ENCODE measurements at places on chromosomes 5 and 9. TPM values are rescaled to one million over a fixed set of nuclear protein-coding genes. Genes with fewer than 3 reads are reported as not detected.
A peak's percentile ranks its signal among the peaks of the same experiment; 100 is the strongest.

The HNRNPH1 gene
- 634 TPM for total RNA-seq

The PCDHB12 gene
- not detected for total RNA-seq

The CDKN2B gene
- total RNA-seq, result not detected

The SLC24A2 gene
- total RNA-seq, result not detected

The AK6 gene
- total RNA-seq, result 93.8 TPM

The GPR150 gene
- 0.46 TPM for total RNA-seq

The MAP1B gene
- total RNA-seq, result 0.16 TPM

The DNAJC18 gene
- total RNA-seq, result 33.1 TPM

The KCNT1 gene
- total RNA-seq, result not detected

DNA sequence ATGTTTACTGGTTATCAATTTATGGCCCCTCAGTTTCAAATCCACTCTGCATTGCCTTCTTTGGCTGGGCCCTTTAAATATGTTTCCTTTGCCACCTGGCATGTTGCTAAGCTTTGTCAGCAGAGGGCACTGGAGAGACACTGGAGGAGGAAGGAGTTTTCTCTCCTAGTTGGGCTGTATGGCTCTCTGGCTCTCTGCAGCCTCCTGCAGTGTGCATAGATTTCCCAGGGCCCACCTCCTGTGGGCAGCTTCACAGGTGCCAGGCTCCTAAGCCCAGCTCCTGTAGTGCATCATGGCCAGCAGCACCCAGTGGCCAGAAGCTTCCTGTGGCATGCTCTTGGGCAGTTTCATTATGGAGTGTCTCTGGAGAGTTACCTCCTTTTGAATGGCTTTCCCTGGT is 23.3 kb downstream of the CAVIN4 start:
- DNase-seq, result peak; percentile 62

DNA sequence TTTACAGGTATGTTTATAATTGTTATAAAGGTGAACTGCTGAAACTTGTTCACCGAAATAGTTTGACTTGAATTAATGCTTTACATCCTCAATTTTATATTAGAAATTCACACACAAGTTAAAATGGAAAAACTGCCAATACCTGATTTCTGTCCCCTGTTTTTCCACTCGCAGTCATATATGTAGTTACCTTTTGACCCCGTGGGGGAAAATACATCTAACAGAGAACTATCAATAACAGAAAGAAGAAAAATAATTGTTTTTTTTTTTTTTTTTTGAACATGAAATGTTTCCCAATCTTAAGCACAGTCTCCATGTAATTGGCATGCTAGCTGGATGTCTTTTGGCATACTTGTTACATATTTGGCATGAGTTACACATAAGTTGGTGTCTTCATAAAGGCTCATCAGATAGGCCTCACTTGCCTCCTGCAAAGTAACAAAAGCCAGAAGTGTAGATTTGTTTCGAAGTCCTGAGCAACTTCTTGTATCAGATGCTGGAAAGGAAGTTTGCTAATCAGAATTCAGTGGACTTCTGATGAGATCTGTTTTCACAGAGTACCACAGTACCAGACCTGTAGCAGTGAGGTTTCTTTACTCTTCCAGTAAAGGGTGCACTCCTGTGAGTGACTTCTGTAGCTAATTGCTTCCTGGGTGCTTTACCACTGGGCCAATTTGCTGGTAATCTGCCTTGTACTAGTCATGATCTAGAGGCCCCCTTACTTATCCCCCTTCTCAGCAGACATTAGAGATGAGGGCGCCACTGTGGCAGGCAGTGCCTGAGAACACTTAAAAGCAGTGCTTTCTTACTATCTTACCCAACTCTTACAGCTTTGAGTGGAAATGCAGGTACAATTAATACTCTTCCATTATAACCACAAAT is 36.2 kb upstream of the CXXC5 start:
- peak; percentile 41 for DNase-seq

GRCh38 chr5:108420158-108420557 is 38.3 kb upstream of the FBXL17 start:
- DNase-seq, result no peak

DNA sequence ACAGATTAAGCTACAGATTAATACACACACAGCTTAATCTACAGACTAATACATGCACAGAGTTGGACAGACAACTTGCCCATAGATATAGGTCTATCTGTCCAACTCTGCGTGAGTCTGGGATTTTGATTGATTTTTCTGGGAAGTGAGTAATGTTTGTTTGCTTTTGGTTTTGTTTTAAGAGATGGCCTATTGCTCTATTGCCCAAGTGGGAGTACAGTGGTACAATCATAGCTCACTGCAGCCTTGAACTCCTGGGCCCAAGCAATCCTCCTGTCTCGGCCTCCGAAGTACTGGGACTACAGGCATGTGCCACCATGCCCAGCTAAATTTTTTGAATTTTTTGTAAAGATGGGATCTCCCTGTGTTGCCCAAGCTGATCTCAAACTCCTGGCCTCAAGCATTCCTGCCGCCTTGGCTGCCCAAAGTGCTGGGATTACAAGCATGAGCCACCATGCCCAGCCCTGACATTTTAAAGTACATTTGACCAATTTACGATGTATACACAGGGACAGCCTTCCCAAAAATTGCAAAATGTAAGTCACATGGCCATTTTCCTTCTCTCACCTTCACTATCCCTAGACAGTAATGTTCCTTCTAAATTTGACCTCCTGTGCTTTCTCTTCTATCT is 50.8 kb downstream of the PAPPA start:
- no peak for DNase-seq

GRCh38 chr5:180604271-180604670 is 13.0 kb upstream of the SCGB3A1 start:
- DNase-seq, result no peak

GRCh38 chr5:121296356-121296755 is 555.3 kb upstream of the FTMT start:
- no peak for DNase-seq

- DNase-seq, result no peak
Observed at GRCh38 chr9:16824545-16825330, 45.7 kb downstream of the BNC2 start.

DNA sequence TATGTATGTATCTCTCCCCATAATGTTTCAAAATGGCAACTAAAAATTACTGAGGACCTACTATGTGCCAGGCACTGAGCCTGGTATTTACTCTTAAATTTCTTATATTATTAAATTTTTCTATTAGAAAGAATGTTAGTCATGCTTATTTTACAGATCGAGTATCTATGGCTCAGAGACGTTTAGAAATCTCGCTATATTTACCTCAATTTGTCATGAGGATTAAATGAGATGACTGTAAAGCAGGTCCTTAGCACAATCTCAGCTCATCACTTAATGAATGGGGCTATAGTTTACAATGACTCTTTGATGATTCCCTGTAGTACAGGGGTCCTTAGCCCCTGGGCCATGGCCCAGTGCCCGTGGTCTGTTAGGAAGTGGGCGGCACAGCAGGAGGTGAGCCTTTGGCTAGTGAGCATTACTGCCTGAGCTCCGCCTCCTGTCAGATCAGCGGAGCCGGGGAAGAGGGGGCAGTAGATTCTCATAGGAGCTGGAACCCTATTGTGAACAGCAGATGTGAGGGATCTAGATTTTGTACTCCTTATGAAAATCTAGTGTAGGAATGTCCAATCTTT is 15.5 kb downstream of the ENC1 start:
- DNase-seq, result no peak

GRCh38 chr5:478982-479535 is 36.1 kb downstream of the EXOC3 start:
- no peak for DNase-seq

DNA sequence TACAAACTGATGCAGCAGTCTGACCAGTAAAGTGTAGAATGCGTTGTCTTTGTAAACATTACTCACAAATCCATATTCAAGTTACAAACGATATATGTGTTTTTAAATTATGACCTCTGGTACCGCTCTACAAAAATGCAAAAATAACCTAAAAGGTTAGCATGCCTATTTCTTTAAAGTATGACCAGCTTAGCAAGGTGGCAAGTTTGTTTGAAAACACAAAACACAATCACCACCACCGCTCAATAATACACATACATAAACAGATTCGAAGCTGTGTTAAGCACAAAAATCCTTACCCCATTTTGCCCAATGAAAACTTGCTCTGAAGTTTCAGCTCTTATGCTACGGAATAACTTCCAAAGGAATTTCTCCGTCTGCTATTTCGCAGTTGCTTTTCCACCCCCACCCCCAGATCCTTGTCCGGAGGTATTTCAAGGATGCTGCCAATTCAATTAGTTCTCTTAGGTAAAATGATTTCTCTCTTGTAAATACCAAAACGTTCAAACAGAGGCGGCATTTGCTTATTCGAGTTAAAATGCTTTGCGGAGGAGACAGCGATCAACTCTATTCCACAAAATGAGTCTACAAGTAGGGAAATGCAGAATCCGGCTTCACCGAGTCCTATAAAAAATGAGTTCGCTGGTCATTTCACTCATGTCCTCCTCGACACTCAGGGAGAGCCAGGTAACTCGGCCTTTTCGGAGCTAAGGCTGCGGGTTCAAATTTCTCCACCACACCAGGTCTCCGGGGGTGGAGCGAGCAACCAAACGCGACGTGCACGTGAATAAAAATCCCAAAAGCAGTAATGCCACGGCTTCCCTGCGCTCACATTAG is 1.2 kb downstream of the HOMER1 start:
- peak; percentile 21 for DNase-seq

GRCh38 chr9:133955821-133956411 is 36.2 kb downstream of the VAV2 start:
- DNase-seq, result peak; percentile 53
